ENCODE measurements at places on chromosomes 12 and 14.

DNA sequence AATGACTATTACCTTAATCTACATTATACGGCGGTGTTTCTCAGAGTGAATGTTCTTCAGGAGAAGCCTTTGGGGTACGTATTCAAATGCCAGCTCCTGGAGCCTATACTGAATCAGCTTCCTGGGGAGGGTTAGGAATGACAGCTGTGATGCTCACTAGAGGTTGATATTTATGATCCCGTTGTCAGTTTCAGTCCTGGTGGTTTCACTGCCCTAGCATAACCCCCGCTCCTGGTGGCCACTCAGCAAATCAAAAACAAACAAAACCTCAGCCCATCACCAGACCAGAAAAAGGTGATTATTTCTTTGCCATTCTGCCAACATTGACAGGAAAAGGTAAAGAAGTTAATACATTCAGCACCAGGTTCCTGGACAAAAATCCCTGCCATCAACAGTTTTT is 136.5 kb upstream of the CRY1 start:
- no peak for DNase-seq

DNA sequence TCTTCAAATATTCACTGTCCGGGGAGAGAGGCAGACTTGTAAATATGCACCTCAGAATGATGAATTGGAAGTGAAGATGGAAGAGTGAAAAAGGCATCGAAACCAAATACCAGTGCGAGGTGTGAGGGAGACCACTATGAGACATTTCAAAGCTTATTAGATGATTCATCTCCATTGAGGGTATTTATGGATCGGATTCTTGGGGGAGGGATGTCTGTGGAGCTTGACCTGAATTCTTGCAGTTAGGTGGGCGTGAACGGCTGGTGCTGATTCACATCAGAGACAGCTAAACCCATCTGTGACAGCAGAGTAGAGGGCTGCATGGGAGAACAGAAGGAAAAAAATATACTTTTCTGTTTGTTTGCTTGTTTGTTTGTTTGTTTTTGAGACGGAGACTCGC is 677.2 kb downstream of the AACS start:
- DNase-seq: no peak

DNA sequence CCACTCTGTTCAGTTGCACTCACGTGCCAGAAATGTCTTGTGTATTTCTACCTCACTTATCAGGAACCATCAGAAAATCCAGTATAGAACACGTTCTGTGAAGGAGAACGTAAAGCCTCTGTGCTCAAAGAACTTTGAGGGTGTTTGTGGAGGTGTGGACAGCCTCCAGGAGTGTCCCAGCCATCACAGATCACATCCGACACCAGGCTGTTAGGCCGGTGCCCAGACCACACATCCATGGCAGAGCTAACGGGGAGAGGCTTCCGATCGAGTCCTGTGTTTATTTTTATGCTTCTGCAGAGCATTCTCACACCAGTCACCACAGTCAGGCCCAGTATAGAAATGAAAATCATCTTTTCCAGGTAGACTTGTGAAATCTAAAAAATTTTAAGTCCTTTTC is 53.6 kb downstream of the TPCN1 start:
- DNase-seq: no peak

DNA sequence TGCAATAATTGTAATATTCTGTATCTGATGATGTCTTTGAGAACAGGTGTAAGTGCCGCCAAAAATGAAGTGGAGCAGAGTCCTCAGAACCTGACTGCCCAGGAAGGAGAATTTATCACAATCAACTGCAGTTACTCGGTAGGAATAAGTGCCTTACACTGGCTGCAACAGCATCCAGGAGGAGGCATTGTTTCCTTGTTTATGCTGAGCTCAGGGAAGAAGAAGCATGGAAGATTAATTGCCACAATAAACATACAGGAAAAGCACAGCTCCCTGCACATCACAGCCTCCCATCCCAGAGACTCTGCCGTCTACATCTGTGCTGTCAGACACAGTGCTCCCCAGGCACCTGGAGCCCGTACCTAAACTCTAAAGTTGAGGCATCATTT is 268.7 kb downstream of the DAD1 start:
- DNase-seq: no peak

- peak; percentile 46 for DNase-seq
Observed at GRCh38 chr12:58171914-58172313, 230.5 kb downstream of the ATP23 start.

DNA sequence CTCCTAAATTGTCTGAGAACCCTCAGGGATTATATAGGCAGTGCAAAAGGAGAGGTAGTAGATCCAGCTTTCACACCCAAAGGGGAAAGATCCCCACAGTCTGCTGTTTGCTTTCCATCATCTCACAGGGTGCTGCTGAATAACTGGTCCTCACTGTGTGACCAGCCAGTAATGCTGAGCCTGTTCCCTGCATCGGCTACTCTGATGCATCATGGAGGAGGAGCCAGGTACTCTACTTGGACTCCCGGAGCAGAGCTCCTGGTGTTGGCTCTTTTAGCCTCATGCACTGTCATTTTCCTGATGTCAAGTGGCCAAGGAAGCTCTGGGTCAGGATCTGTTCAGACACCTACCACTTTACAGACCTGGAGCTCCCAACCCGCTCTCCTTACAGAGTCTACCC is 127.4 kb upstream of the ATF1 start:
- no peak for DNase-seq

- DNase-seq: no peak
Observed at GRCh38 chr12:7395950-7396349, 48.0 kb downstream of the CD163L1 start.

- no peak for DNase-seq
Observed at GRCh38 chr14:97395068-97395467, 597.9 kb downstream of the VRK1 start.

DNA sequence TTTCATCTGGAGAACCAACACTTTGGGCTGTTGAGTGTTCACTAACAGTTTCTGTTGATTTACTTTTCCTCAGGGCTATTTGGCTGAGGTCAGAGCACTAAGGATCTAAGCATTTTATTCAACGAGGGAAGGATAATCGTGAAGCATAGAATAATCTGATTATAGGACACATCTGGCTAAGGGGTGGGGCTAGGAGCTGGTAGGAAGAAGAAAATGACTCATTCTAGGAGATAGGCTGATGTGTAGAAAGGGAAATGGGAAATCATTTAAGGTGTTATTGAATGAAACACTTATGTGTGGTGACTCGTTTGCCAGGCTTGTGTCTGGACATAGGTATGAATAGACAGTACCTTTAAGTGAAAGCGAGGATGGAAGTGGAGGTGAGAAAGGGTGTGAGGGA is 167.2 kb downstream of the ETNK1 start:
- no peak for DNase-seq

GRCh38 chr12:66071549-66071948 is 59.0 kb downstream of the LLPH start:
- DNase-seq: no peak

GRCh38 chr12:109968801-109969200 is 27.4 kb downstream of the GIT2 start:
- DNase-seq: no peak

DNA sequence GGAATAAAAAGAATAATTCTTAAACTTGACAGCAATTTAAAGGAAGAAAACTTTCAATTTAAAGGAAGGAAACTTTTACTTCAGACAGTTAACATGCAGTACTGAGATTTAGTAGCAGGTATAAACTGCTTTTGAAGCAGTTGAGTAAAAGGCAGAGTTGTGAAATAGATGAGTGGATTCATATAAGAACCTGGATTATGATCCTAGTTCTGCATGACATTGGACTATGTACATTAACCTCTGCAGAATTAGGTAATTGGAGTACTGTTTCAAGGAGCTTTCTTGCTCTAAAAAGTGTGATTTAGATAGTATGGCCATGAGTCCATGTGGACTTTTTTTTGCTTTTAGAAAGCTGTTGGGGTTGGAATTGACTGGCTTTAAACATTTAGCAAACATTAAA is 29.7 kb downstream of the ATP2A2 start:
- DNase-seq: no peak

GRCh38 chr12:107339932-107340331 is 246.6 kb upstream of the CRY1 start:
- DNase-seq: no peak

DNA sequence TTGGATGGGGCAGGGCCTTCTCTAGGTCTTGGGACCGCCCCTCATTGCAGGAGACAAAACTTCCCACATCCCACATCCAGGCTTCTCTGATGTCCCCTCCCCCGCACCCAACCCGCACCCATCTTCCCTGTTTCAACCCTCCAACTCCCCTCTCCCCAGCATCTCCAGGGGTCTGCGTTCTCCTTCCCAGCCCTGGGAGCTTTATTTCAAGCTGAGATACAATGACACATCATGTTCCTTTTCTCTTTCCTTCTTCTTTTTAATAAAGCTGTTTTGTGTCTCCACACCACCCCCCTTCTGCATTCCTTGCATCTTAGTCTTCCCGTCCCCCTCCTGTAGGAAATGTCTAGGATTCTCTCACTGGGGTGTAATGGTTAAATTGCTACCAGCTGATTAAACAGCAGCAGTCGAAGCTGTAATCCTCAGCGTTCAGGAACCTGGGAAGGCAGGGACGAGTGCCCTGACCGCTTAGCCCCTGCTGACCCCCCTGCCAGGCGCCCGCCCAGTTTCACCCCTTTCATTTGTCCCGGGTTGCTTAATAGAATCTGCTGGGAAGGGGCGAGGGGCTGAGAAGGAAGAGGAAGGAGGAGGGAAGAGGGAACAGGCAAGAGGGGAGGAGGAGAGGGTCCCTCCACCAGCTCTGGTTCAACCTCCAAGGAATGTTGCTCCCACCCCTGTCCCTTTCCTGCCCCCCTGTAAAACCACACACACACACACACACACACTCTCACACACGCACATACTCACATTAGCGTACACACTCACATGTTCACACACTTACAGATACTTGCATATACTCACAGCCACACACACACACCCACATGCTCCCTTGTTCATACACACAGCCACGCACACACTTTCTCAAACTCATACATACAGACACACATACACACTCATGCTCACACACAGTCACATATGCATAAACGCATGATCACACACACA is 104.5 kb upstream of the MED13L start:
- DNase-seq: peak; percentile 95

GRCh38 chr14:20583908-20584307 is 3.9 kb downstream of the RNASE11 start:
- DNase-seq: no peak

- DNase-seq: no peak
Observed at GRCh38 chr12:69240631-69240995, 1.2 kb downstream of the CPSF6 start.

- DNase-seq: no peak
Observed at GRCh38 chr14:26820138-26820537, 222.3 kb upstream of the NOVA1 start.
